Smooth muscle cell of the pulmonary artery (primary cell): ENCODE measurements at places on chromosomes 4 and X. TPM values are rescaled to one million over a fixed set of nuclear protein-coding genes. Genes with fewer than 3 reads are reported as not detected.

Gene TMEM31
- total RNA-seq, result not detected in 2 replicates

Gene FAM236C
- not detected in 2 replicates for total RNA-seq

Gene GASK1B
- total RNA-seq, result 96.7 and 112 TPM in 2 replicates

Gene CXorf49
- not detected in 2 replicates for total RNA-seq

Gene PABPC1L2A
- total RNA-seq, result not detected in 2 replicates

Gene TRPC5OS
- not detected in 2 replicates for total RNA-seq

Gene ZNF157
- total RNA-seq, result 0.03 and 0.26 TPM in 2 replicates

Gene PDZD4
- total RNA-seq, result 0.07 and 0.33 TPM in 2 replicates

Gene VGLL1
- total RNA-seq, result not detected in 2 replicates

Gene N4BP2
- total RNA-seq, result 2.5 and 3.5 TPM in 2 replicates

Gene TCEAL5
- total RNA-seq, result not detected in 2 replicates

Gene HSFX4
- not detected in 2 replicates for total RNA-seq

Gene SLC2A9
- 2.4 and 3.8 TPM in 2 replicates for total RNA-seq

Gene SLITRK4
- total RNA-seq, result 0.43 and 2.0 TPM in 2 replicates

Gene GC
- not detected in 2 replicates for total RNA-seq

Gene COX7B2
- total RNA-seq, result not detected in 2 replicates

Gene DMP1
- total RNA-seq, result not detected in 2 replicates
